DMS79 (cell line): ENCODE measurements at places on chromosomes 4 and X.

GRCh38 chr4:2408401-2408958 lies 10.0 kb downstream of the ZFYVE28 start:
- no peak for DNase-seq

GRCh38 chr4:147453561-147454141 lies 27.2 kb upstream of the EDNRA start:
- DNase-seq, result no peak

DNA sequence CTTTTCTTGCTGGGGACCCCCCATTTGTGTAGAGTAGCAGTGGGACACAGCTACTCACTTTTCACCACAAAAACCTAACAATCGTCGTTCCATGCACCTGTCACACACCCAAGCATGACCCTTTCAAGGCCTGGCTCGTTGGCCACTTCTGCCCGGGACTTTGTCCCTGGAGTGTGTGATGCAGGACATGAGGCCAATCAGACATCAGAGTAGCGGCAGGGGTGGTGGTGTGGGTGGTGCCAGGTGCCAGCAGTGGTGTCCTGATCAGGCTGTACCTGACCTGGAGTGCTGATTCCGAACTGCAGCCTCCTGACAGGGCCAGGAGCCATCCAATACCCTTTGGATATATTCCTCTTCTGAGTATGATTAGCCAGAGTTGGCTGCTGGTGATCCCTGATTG lies 23.1 kb upstream of the PROM1 start:
- no peak for DNase-seq

DNA sequence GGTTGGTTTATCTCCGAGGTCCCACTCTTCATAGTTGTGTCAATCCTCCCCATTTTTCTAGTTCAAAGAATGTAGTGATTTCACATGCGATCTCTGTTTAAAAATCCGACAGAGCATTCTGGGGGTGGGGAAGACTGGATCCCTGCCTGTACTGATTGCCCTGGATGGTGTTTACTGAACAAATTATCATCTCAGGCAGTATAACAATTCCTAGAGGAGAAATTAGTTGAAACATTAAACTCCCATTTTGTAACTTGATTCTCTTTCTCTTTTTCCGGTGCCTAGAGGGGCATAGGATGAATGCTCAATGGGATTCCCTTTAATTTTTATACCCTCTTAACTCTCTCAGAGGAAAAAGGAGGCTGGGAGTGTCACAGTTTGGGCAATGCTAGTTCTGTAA lies 10.0 kb upstream of the CWH43 start:
- no peak for DNase-seq

DNA sequence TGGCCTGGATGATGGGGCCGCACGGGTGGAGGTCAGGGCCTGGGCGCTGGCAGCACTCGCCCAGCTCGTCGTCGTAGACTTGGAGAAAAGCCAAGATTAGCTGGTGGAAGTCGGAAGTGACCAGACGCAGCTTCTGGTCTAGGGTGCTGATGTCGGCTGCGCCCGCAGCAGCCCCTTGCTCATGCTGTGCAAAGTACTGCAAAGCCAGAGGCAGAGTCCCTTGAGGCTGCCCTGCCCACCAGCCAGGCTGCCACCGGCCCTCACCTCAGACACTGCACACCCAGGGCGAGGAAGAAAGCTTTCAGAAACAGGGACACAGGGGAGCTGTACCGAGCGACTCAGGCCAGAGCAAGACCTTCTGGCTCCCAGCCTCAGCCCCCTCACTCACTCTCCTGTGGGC lies 9.7 kb upstream of the TREX2 start:
- no peak for DNase-seq

GRCh38 chrX:74536152-74536831 lies 78.1 kb downstream of the RLIM start:
- peak; percentile 78 for DNase-seq

DNA sequence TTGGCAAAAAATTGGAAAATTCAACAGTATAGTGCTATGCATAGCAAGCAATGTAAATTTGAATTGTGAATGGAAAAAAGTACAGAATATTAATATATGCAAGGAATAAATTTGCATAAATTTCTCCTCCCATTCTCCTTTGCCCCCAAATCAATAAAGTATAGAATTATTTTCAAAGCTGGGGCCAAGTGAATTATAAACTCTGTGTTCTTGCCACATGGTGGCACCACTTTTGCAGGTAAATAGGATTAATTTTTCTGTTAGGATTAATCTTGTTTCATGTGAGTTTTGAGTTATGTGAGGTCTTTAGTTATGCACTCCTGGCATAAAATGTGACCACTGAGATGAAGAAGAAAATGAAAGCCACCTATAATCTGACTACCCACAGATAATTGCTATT lies 19.9 kb downstream of the COPS4 start:
- no peak for DNase-seq

DNA sequence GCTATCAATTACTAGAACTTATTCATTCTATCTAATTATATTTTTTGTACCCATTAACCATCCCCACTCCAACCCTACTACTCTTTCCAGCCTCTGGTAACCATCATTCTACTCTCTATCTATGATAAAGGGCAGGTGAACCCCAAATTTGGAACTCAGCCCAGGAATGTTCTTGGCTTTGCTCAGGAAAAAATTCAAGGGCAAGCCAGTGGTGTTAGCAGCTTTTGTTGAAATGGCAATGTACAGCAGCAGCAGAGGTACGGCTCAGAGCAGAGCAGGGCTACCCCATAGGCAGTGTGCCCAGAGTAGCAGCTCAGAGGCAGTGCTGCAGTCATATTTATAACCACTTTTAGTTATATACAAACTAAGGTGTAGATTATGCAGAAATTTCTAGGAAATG lies 138.2 kb downstream of the RNF150 start:
- no peak for DNase-seq

DNA sequence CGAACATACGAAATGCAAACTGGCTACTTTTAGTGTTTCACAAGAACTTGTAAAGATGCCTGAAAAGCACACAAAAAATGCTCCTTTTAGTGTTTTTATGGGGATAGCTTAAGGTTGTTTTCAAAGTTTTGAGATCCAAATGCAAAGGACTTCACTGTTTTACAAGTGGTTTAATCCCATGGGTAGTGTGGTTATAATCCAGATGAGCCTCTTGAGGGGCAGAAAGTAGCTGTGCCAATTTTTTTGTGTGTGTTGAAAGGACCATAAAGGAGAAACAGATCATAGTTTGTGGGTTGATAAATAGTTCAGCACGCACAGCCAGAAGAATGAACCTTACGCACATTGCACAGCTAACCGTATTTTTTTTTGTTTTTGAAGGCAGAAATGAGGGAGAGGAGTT lies 126.9 kb upstream of the GIMD1 start:
- no peak for DNase-seq

DNA sequence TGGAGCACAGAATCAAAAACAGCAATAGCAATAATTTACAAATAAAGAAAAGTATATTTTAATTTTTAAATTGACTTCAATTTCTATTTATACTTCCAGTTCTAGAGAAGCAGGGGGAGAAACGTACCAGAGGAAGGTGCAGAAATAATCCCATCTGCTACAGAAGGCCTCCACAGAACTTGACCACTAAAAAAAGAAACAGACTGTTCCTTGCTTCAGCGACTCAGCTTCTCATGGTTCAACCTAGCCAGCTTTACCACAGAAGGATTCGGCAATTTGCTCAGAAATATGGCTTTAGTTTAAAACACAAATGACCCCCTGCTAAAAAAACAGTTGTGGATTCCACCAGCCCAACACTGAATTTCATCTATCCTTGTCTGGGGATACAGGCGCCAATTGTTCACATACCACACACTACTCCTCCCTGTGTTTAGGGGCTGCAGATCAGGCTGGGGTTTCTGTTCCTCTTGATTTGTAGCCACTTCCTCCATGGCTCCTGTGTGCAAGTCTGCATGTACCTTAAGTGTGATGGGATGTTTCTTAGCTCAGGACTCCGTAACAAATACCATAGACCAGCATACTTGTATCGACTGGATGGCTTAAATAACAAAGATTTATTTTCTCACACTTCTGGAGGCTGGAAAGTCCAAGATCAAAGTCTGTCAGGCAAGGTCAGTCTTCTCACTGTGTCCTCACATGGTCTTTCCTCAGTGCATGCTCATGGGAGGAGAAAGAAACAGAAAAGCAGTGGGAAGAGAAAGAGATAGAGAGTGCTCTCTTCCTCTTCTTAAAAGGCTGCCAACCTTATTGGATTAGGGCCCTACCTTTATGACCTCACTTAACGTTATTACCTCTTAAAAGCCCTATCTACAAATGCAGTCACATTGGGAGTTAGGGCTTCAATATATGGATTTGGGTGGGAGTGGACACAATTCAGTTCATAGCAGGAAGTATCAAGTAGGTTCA lies 79.1 kb downstream of the AMOT start:
- no peak for DNase-seq

DNA sequence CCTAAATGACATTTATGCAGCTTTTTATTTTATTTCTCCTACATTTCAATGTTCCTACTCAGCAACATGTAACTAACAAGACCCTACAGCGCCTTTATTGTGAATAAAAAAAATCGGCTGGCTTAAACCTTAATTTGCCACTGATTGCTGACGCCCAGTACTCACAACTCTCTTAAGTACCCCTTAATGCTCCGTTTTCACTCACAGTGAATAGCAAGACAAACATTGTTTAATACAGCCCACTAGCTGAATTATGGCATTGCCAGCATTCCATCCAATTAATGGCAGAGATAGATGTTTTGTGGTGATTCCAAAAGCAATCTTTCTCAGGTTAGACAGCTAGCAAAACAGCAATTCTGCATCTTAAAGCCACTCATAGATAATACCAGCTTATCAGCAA lies 61.1 kb downstream of the PPARGC1A start:
- DNase-seq, result peak; percentile 38

DNA sequence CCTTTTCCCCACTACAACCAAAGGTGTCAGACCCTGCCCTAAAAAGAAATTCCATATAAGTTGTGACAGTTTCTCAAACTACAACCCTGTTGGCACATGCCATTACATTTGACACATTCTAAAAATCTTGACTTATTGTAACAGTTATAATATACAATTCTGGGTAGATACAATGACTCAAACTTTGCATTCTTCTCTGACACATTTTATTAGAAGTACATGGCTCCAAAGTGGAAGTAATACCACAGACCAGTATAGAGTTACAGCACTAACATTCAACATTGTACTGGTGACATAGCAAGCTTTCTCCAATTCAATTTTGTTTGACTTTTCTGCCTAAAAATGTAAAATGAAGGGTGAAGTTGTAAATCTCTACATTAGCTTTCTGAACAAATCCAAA lies 196.6 kb upstream of the ETNPPL start:
- no peak for DNase-seq

GRCh38 chr4:70842761-70843435 lies 3.2 kb upstream of the GRSF1 start:
- no peak for DNase-seq

DNA sequence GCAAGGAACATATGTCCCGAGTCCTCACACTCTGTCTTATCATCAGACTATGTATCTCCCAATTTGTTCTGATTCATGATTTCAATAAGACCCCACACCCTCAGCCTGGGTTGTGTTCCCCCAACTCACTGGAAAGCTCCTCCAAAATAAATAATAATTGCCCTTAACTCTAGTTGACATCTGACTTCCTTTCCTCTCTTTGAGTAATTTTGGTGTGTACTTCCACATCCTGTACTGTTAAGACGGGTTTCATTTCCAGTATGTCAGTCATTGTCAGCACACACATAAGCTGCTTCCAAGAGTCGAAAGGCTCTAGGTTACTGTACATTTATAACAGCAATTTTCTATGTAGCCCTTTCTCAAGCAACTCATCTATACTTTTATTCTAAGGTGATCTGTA lies 52.2 kb upstream of the C1QTNF7 start:
- no peak for DNase-seq

- no peak for DNase-seq
These were observed 48.2 kb upstream of the SLIT2 start for GRCh38 chr4:20203508-20203907.

- no peak for DNase-seq
These were observed 15.2 kb upstream of the FAM47A start for GRCh38 chrX:34147345-34147744.

- DNase-seq, result no peak
These were observed 125.9 kb upstream of the ETNPPL start for GRCh38 chr4:108888769-108889168.
